ENCODE measurements at places on chromosomes 1 and 21.

- no peak overlapping the region for H3K4me3 ChIP-seq
- peaks cover 13% of the 10 kb centered on the region for H3K4me1 ChIP-seq
- peak; percentile 93 for DNase-seq
- H3K36me3 ChIP-seq = peaks cover 9% of the 10 kb centered on the region
These were observed 106.7 kb upstream of the KLHDC7A start for GRCh38 chr1:18373882-18374493.

DNA sequence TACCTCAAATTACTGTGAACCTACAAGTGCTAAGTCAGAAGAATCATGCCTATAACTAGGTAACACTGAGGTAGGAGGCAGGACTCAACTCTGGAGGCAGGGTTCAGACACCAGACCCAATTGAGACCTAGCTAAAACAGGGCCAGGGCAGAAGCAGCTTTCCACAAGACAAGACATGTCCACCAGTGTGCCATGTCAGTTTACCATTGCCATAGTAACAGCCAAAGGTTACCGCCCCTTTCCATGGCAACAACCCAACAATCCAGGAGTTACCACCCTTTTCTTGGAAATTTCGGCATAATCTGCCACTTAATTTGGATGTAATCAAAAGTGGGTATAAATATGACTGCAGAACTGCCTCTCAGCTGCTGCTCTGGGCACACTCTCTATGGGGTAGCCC is 432.3 kb downstream of the DPYD start:
- no peak overlapping the region for H3K27ac ChIP-seq
- H3K27me3 ChIP-seq = no peaks in the 10 kb centered on the region
- H3K4me3 ChIP-seq = no peak overlapping the region
- DNase-seq = no peak
- H3K4me1 ChIP-seq = no peaks in the 10 kb centered on the region

- no peaks in the 10 kb centered on the region for H3K4me1 ChIP-seq
- H3K36me3 ChIP-seq = no peaks in the 10 kb centered on the region
- no peak overlapping the region for H3K27ac ChIP-seq
These were observed 7.7 kb upstream of the CD5L start for GRCh38 chr1:157849229-157849875.

DNA sequence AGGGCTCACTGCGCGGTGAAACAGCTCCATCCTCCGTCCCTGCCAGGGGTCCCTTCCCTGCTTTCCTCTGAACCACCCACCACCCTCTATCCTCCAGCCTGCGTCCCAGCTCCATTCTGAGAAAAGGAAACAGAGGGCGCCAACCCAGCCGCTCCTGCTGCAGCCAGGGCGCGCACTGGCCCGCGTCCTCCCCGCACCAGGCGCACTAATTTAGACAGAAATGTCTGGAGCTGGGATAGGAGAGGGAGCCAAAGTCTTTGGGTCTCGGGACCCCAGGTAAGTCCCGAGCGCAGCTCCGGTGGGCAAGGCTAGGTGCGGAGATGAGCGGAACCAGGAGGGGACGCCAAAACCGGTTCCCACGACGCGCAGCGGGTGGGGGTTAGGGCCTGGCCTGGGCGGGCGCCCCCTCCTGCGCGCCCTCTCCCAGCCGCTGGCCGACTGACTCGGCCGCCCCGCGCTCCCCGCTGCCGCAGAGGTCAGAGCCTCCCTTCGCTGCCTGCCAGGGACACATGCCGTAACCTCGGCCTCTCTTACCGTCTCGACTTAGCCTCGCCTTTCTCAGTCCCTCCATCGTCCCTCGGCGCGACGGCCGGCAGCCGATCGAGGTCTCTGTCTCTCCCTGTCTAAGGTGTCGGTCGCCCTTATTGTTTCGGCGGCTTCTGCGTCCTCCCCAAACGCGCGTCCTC is 2.0 kb downstream of the CAMK2N1 start:
- H3K27me3 ChIP-seq = peaks cover 77% of the 10 kb centered on the region
- peaks cover 44% of the 10 kb centered on the region for H3K4me1 ChIP-seq
- H3K27ac ChIP-seq = no peak overlapping the region
- peaks cover 2% of the 10 kb centered on the region for H3K36me3 ChIP-seq
- peak overlapping the region; percentile 82 for H3K4me3 ChIP-seq
- DNase-seq = peak; percentile 58
